Mesenchymal stem cell (in vitro differentiated cells and primary cell): ENCODE measurements at places on chromosomes 12 and 14.

DNA sequence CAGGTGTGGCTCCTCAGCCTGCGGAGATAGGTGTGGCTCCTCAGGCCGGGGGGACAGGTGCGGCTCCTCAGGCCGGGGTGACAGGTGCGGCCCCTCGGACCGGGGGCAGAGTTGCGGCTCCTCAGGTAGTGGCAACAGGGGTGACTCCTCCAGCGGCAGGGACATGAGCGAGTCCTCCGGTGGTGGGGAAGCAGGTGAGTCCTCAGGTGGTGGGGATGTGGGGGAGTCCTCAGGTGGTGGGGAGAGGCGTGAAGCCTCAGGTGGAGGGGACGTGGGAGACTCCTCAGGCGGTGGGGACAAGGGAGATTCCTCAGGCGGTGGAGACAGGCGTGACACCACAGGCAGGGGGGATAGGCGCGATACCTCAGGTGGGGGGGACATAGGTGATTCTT, 9.2 kb downstream of the KMT2D start:
- H3K36me3 ChIP-seq = peaks cover 91% of the 10 kb centered on the region
- H3K27ac ChIP-seq = no peak overlapping the region
- DNase-seq = no peak

GRCh38 chr14:105526776-105527380, 495 bp downstream of the TMEM121 start:
- H3K27me3 ChIP-seq = peaks cover 4% of the 10 kb centered on the region
- DNase-seq = no peak
- H3K4me1 ChIP-seq = peaks cover 14% of the 10 kb centered on the region

- H3K4me1 ChIP-seq = no peaks in the 10 kb centered on the region
- no peak overlapping the region for H3K27ac ChIP-seq
- H3K27me3 ChIP-seq = no peaks in the 10 kb centered on the region
- no peak overlapping the region for H3K4me3 ChIP-seq
- no peaks in the 10 kb centered on the region for H3K36me3 ChIP-seq
- peak; percentile 20 for DNase-seq
Measured at GRCh38 chr12:78802593-78802992, 62.0 kb upstream of the SYT1 start.

DNA sequence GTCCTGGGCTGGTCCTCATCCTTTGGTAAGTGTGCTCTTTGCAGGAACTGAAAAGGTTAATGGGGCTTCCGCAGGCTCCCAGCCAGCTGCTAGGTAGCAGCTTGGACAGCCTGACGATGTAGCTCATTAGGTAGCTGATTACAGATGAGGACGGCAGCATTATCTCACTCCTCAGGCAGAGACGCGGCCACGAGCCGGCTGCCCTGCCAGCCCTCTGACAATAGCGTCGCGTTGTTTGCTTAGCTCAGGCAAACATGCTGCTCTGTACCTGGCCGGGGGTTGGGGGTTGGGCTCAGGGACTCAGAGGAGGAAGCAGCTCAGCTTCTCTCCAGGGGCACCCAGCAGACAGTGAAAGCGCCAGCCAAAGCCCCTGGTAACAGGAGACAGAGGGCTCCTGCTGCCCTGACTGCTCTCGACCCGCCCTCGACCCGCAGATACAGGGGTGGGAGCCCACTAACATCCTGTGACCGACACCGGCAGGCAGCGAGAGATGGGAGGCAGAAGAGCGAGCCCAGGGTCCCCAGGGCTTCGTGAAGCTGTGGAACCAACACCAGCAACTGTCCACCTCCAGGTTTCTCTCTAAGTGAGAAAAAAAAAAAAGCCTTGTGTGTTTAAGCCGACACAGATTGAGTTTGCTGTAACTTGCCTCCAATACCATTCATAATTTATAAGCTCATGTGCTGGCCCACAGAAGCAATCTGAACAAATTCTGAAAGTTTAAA, 53.4 kb upstream of the DLK1 start:
- no peak for DNase-seq
- H3K27me3 ChIP-seq = peaks cover 64% of the 10 kb centered on the region
- H3K36me3 ChIP-seq = no peaks in the 10 kb centered on the region
- no peak overlapping the region for H3K27ac ChIP-seq
- no peak overlapping the region for H3K4me3 ChIP-seq

- no peaks in the 10 kb centered on the region for H3K4me1 ChIP-seq
- DNase-seq = no peak
- no peaks in the 10 kb centered on the region for H3K36me3 ChIP-seq
- H3K27me3 ChIP-seq = peaks cover 10% of the 10 kb centered on the region
- H3K27ac ChIP-seq = no peak overlapping the region
- no peak overlapping the region for H3K4me3 ChIP-seq
Measured at GRCh38 chr14:59565087-59565486, 11.5 kb downstream of the CCDC175 start.

- no peaks in the 10 kb centered on the region for H3K27me3 ChIP-seq
- DNase-seq = no peak
- H3K36me3 ChIP-seq = no peaks in the 10 kb centered on the region
- H3K4me1 ChIP-seq = peaks cover 2% of the 10 kb centered on the region
- no peak overlapping the region for H3K27ac ChIP-seq
- no peak overlapping the region for H3K4me3 ChIP-seq
Measured at GRCh38 chr12:58349161-58349560, 407.8 kb downstream of the ATP23 start.

- H3K36me3 ChIP-seq = no peaks in the 10 kb centered on the region
- H3K4me3 ChIP-seq = no peak overlapping the region
Measured at GRCh38 chr12:111203446-111203845, 165.4 kb downstream of the PHETA1 start.

DNA sequence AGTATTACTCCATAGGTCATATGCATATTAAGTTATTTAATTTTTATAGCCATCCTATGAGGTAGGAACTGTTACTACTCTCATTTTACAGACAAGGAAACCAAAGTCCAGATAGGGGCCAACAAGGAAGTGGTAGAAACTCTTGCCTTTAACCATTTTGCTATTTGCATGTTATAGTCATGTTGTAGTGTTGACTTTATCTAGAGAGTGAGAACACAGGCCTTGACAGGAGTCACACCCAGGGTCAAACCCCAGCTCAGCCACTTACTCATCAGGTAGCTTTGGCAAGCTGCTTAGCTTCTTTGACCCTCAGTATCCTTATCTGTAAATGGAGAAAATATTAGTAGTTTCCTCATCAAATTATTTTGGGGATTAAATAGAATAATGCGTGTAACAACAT, 156.2 kb downstream of the CAND1 start:
- DNase-seq = no peak
- no peak overlapping the region for H3K4me3 ChIP-seq
- H3K4me1 ChIP-seq = peaks cover 3% of the 10 kb centered on the region
- H3K27me3 ChIP-seq = no peaks in the 10 kb centered on the region
- H3K36me3 ChIP-seq = no peaks in the 10 kb centered on the region
- H3K27ac ChIP-seq = no peak overlapping the region

GRCh38 chr12:80193865-80194264, 94.5 kb downstream of the OTOGL start:
- no peak overlapping the region for H3K27ac ChIP-seq
- H3K36me3 ChIP-seq = no peaks in the 10 kb centered on the region
- no peak overlapping the region for H3K4me3 ChIP-seq
- no peaks in the 10 kb centered on the region for H3K27me3 ChIP-seq
- no peak for DNase-seq
- H3K4me1 ChIP-seq = no peaks in the 10 kb centered on the region

- H3K4me3 ChIP-seq = no peak overlapping the region
- H3K27me3 ChIP-seq = peaks cover 46% of the 10 kb centered on the region
- no peak for DNase-seq
- peaks cover 2% of the 10 kb centered on the region for H3K4me1 ChIP-seq
- H3K36me3 ChIP-seq = no peaks in the 10 kb centered on the region
Measured at GRCh38 chr12:56927281-56927680, 6.9 kb downstream of the SDR9C7 start.

GRCh38 chr12:118870551-118870950, 110.8 kb upstream of the SRRM4 start:
- peaks cover 3% of the 10 kb centered on the region for H3K27me3 ChIP-seq
- H3K4me3 ChIP-seq = no peak overlapping the region
- no peaks in the 10 kb centered on the region for H3K4me1 ChIP-seq
- no peak for DNase-seq
- H3K36me3 ChIP-seq = no peaks in the 10 kb centered on the region

- H3K4me1 ChIP-seq = peaks cover 14% of the 10 kb centered on the region
- H3K36me3 ChIP-seq = no peaks in the 10 kb centered on the region
- H3K27me3 ChIP-seq = no peaks in the 10 kb centered on the region
- H3K27ac ChIP-seq = peak overlapping the region; percentile 88
- DNase-seq = no peak
Measured at GRCh38 chr12:630656-631632, 32.3 kb downstream of the NINJ2 start.

DNA sequence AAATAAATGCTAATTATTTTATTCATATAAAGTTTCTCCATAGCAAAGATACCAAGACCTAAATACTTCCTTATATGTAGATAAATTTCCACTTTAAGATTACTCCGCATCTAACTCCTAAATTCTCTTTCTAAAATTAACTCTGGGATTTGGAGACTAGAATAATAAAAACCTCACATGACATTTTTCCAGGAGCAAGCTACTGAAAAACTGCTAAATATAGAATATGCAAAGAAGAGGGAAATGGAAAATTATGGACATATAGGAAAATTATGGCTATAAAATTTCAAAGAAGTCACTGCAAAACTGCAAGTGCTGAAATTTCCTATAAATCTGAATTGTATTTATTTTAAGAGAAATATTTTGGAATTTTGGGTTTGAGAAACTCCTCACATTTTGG, 186.2 kb downstream of the DUSP6 start:
- no peaks in the 10 kb centered on the region for H3K27me3 ChIP-seq
- no peaks in the 10 kb centered on the region for H3K4me1 ChIP-seq
- DNase-seq = no peak
- no peak overlapping the region for H3K27ac ChIP-seq

DNA sequence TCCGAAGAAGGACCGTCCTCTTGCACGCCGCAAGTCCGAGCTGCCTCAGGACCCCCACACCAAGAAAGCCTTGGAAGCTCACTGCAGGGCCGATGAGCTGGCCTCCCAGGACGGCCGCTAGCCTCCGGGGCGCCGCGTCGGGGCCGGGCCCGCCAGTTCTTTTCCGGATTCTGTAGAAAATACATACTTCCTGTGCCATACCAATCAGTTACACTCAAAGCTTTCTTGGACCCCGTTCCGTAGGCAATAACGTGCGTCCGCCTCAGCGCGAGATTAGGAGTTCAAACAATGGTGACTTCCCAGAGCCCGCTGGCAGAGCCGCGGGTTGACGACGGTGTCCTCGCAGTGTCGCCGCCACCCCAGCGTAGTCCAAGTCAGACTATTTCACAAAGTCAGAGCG, 39.2 kb upstream of the DYNC1H1 start:
- peaks cover 4% of the 10 kb centered on the region for H3K4me1 ChIP-seq
- peaks cover 33% of the 10 kb centered on the region for H3K36me3 ChIP-seq
- H3K4me3 ChIP-seq = no peak overlapping the region
- no peak for DNase-seq
- H3K27ac ChIP-seq = no peak overlapping the region

DNA sequence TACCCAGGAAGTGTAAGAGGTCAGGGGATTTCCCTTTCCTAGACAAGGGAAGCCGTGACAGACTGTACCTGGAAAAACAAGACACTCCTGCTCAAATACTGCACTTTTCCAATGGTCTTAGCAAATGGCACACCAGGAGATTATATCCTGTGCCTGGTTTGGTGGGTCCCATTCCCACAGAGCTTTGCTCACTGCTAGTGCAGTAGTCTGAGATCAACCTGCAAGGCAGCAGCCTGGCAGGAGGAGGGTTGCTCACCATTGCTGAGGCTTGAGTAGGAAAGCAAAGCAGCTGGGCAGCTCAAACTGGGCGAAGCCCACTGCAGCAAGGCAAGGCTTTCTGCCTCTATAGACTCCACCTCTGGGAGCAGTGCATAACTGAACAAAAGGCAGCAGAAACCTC, 1.0 kb upstream of the RDH16 start:
- no peak for DNase-seq
- H3K27ac ChIP-seq = no peak overlapping the region
- H3K36me3 ChIP-seq = no peaks in the 10 kb centered on the region
- peaks cover 49% of the 10 kb centered on the region for H3K27me3 ChIP-seq
- H3K4me3 ChIP-seq = no peak overlapping the region
- H3K4me1 ChIP-seq = no peaks in the 10 kb centered on the region

DNA sequence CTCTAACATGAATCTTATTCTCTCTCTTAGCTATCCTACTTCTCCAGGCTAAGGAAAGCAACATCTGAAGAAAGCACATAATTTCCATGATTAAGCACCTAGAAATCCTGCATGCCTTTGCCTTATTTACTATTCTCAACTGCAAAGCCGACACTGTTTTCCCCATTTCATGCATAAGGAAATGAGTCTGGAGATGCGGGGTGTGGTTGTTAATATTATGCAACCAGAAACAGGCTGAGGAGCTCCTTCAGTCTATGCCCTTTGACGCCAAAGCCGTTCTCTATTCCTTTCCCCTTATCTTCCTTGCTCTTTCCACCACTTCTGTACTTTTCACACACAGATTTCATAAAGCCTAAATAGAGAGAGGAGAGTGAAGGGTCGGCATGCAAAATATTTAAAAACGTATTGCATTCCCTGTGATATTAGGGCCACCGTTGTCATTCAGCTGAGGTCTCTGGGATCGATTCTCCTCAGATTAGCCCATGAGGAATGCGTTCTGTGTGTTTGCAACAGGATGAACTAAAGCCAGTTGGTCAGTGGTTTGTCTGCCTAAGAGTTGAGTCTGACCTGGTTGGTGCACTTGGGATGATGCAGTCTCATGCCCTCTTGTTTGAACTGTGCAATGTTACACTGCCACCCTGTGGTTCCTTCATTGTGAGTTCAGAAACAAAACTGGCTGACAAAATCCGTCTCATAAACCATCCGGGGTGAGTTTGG, 53.1 kb upstream of the PLEKHG7 start:
- H3K4me3 ChIP-seq = peak overlapping the region; percentile 33
- no peaks in the 10 kb centered on the region for H3K27me3 ChIP-seq
- H3K4me1 ChIP-seq = peaks cover 2% of the 10 kb centered on the region
- H3K36me3 ChIP-seq = no peaks in the 10 kb centered on the region

- H3K36me3 ChIP-seq = peaks cover 51% of the 10 kb centered on the region
- H3K27ac ChIP-seq = no peak overlapping the region
- no peak for DNase-seq
- peaks cover 14% of the 10 kb centered on the region for H3K4me1 ChIP-seq
- H3K4me3 ChIP-seq = no peak overlapping the region
- no peaks in the 10 kb centered on the region for H3K27me3 ChIP-seq
Measured at GRCh38 chr14:100339766-100340422, 16.8 kb downstream of the SLC25A47 start.

DNA sequence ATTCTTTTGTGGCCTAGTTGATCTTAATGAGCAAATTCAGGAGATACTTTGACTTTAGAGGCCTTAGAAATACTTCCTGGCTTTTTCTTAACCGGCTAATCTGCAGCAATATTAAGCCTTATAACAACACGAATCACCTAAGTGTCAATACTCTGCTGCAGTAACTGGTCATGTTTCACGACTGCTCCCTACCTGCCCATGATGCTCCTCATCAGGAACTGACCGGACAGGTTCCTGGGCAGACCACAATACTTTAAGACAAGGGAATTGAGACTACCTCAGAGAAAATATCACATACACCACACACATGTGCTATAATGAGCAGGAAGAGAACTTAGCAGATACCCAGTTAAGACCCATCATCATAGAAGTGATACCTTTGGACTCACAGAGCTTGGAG, 211.9 kb upstream of the BMP4 start:
- peaks cover 5% of the 10 kb centered on the region for H3K27me3 ChIP-seq
- H3K36me3 ChIP-seq = no peaks in the 10 kb centered on the region
- H3K27ac ChIP-seq = no peak overlapping the region
- peaks cover 1% of the 10 kb centered on the region for H3K4me1 ChIP-seq
- H3K4me3 ChIP-seq = no peak overlapping the region
